ENCODE measurements at places on chromosomes 2 and 18.

DNA sequence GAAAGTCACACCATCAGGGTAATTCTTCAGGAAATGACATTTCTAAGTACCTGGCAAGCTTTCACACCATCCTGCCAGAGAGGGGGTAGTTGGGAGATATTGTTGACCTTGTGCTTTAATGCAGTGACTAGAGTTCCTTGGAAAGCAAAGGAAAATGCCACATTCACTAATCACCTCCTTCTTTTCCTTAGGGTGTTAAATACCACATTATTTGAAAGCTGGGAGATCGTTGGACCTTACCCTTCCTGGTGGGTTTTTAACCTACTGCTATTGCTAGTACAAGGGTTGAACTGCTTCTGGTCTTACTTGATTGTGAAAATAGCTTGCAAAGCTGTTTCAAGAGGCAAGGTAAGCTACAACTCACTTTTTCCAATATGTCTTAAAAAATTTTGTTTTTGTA, 37.0 kb upstream of the NOSTRIN start:
- DNase-seq, result no peak

GRCh38 chr2:22701561-22702160, 683.3 kb upstream of the KLHL29 start:
- no peak for DNase-seq

DNA sequence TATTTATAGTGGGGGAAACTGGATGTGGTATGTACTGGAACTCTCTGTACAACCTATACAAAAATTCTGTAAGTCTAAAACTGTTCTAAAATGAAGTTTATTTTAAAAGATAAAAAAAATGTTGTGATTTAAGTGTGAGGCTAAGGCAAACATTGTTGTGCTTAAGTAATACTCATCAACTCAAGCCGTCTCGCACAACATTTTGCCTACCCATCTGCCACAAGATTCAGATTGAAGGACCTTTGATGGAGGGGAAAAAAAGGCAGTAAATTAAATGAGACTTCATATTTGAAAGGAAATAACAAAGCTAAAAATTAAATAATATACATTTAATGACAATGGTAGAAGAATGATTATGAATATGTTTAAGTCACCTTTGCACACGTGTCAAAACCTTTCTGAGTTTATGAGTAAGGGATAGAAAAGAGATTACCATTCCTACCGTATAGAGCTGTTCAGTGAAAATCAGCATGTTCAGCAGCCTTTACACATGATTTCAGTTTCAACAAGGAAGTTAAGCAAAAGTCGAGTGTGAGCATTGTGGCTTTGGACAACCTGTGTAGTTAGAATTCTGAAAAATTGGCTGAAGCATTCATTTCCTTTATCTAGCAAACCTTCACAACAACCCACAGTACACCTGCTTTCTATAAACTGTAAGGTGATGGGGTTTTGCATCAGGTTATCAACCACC, 499.3 kb downstream of the IRS1 start:
- DNase-seq, result no peak

DNA sequence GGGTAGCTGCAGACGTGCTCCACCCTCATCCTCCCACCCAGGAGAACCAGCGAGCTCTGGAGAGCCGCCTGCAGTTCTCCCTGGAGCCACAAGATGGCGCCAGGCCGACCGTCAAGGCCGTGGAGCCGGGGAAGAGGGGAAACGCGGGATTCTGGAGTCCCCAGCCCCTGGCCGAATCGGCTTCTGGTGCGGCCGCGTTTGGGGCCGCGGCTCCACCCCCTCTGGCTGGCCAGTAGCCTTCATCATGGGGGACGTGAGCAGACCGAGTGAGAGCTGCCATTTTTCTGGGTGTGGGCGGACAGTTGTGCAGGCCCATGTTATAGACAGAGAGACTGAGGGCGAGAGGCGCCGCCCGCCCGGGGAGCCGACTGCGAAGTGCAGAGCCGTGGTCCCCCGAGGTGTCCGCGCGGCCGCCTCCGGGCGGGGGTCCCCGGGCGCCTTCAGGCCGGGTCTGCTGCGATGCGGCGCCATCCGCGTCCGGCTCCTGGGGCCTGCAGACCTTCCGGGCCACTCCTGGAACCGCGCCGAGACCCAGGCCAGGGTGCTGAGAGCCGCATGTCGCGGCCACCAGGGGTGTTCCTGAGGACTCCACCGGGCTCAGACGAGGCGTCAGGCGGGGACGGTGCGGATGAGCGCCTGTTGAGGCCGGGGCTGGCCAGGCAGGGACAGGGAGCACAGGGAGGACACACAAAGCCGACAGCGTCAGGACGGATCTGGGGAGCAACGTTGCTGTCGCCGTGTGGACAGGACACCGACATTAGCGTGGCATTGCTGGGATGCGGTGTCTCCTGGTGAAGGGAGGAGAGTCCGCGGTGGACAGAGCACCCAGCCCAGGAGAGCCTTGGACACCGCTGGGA, 418.2 kb upstream of the HS6ST1 start:
- DNase-seq, result peak; percentile 41

GRCh38 chr2:204061241-204061640, 124.7 kb downstream of the ICOS start:
- DNase-seq, result no peak

GRCh38 chr18:1571206-1571605, 666.5 kb downstream of the ADCYAP1 start:
- DNase-seq, result no peak

GRCh38 chr2:118006326-118006725, 7.5 kb downstream of the CCDC93 start:
- DNase-seq, result no peak

GRCh38 chr2:82780050-82780449, 1679.0 kb downstream of the SUCLG1 start:
- no peak for DNase-seq

DNA sequence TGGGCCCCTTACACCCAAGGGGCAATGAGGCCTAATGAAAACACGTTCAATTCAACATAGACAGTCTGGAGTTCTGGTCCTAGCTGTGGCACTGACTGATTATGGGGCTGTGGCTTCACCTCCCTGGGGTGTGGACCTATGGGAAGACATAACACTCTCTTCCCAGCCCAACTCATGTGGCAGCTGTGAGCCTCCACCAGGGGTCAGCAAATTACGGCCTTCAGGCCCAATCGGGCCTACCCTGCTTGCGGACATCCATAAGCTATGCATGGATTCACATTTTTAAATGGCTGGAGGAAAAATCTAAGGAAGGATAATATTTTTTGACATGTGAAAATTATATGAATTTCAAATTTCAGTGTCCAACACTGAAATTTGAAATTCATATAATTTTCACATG, 101.3 kb downstream of the LOXHD1 start:
- no peak for DNase-seq

GRCh38 chr18:31740180-31740579, 20.5 kb downstream of the SLC25A52 start:
- no peak for DNase-seq

DNA sequence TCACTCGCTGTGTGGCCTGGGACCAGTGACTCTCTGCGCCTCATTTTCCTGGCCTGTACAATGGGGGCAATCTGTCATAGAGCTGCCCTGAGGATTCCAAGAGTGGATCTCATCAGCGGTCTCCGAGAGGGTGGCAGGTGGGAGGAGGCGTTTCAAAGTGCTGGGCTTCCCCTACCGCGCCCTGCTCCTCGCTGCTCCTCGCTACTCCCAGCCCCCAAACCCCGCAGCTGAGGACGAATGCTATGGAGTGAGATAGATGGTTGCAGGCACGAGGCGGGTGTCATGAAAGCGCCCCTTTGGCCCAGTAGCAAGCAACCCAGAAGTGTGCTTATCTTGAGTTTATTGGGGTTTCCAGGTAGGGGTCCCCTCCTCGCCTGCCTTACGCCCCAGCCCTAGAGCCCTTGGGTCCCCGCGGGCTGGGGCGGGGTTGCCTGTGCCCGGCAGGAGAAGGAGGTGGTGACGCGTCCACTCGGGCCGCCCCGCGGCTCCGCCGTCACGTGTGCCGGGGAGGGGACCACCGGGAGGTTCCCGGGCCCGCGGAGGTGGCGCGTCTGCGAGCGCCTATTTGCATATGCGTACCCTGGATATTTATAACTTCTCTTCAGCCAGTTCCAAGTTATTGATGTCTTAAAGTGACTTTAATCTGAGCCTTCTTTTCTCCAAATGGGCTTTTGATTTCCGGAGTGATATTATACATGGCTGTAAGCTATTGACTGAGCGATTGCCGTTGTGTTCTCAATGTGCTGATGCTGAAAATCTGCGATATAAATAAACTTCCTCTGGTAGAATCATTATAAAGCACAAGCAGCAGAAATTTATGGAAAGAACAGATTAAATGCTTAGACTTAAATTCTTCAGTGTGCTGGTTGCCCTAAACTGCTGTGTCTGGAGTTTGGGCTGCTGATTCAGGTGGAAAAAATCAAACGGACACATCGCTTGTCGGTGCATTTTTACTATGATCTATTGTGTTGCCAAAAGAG, 263.7 kb downstream of the ATAD2B start:
- no peak for DNase-seq

DNA sequence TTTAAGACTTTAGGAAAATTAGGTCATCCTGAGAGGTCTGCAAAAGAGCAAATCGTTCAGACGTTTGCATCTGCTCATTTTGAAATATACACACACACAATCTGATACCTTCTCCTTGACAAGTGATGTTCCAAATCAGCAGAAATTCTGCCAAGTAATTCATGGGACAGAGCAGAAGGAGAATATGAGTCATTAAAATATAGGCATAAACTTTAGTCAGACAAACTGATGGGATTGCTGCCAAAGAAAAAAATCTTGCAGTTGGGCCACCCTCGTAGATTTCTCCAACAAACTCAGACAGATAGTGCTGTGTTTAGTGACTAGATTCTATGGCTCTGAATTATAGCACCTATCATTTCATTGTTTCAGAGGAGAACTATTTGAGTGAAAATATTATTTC, 336.3 kb downstream of the NYAP2 start:
- no peak for DNase-seq

GRCh38 chr2:230712443-230713330, at the start of gene CAB39:
CAB39 (plus strand) TSS chr2:230712842; CDS start chr2:230760002, 47,160 bp downstream.
- peak; percentile 84 for DNase-seq

GRCh38 chr18:74191577-74191976, 43.3 kb downstream of the TIMM21 start:
- DNase-seq, result no peak

DNA sequence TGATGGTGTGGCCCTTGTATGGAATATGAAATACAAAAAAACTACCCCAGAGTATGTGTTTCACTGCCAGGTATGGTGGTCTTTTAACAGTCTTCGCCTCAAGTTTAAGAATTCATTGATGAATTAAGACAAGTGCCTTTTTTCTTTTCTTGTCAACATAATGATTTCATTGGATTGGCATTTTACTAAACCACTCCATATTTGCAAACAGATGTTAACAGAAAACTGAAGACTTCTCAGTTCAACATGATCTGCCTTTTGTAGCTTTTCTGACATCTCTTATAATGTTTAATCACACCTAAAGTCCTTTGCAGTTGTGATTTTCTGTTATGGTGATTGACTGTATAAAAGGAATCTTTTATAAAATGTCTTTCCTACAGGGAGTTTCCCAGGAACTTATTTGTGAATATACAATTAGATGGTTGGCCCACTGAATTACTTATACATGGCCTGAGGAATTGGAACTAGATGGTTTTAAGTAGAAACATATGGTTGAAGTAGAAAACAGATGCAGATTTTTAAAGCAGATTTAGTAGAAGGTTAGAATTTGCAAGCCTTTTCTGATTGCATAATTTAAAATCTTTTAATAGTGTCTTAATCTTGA, 39.7 kb downstream of the DYNC1I2 start:
- no peak for DNase-seq

DNA sequence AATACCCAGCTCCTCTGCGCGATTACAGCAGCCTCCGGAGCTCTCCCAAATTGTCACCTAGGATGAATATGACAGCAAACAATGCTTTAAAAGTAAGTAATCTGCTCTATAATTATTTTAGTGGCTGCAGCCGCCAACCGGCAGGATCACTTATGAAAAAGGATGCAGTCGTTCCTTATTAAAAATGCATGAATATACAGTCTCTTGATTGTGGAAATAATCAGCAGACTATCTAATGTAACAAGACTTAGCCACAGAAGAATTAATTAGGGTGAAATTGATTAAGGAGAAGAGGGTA, 71.8 kb upstream of the STPG4 start:
- no peak for DNase-seq

DNA sequence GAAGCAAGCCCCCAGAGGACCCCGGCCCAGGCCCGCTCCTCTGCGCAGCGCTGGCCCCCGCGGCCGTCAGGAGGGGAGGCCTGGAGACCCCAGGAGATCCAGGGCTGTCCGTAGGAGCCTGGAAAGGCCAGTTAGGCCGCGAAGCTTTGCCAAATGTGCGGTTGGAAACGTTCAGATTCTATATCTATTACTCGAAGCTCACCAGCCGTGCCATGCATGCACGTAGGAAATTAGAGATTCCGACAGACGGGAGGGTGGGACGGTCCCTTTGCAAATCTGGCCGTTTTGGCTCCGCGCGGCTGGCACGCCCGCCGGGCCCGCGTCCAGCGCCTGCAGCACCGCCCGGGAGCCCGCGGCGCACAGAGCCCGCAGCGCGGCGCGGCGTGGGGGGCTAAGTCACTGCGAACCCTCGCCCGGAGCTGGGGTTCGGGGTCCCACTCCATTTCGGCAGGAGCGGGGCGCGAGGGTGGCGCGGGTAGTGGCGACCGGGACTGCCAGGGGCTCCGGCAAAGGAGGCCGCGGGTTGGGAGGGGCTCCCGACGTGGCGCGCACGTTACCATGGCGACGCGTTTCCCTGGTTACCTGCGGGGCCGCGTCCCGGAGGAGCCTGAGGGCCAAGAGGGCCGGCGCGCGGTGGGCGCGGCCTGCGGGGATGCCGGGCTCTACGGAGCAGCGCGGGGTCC, 488.6 kb upstream of the SMIM21 start:
- no peak for DNase-seq

All from activated CD8-positive, alpha-beta memory T cell treated with anti-CD3 and anti-CD28 coated beads for 48 hours (primary cell).